ENCODE measurements at places on chromosomes 5 and 9.

DNA sequence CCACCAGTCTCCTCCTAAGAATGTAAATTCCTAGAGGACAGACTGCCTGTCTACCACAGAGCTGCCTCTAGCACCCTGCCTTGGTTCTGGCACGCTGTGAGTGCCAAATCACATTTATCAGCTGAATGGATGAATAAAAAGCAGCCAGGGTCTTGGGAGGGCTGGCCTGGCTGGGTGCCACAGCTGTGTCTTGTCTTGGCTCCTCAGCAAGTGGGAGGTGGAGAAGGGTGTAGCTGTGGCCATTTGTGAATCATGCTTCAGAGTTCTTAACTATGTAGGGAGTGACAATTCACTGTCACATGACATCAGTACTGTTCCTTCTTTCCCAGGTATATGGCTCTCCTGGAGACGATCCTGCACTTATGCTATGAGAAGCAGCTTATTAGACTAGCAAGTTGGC, 70.6 kb downstream of the DCP2 start:
- no peak for DNase-seq

DNA sequence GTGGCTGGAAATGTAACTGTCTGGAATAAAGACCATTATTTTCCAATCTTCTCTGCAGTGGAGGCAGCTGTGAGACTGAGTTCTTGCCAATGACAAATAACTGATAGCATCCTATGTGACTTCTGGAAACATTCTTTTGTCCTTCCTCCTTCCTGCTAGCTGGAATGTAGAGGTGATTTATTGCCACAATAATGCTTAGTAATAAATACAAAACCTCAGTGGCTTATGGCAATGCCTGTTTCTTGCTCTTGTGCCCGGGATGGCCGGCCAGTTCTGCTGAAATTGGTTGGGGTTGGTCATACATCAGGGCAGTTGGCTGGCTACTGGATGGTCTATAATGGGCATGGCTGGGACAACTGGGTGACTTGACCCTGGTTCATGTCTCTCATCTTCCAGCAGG, 12.2 kb upstream of the TEX48 start:
- peak; percentile 36 for DNase-seq

GRCh38 chr5:172090976-172091547, 84.6 kb upstream of the FBXW11 start:
- DNase-seq = no peak

DNA sequence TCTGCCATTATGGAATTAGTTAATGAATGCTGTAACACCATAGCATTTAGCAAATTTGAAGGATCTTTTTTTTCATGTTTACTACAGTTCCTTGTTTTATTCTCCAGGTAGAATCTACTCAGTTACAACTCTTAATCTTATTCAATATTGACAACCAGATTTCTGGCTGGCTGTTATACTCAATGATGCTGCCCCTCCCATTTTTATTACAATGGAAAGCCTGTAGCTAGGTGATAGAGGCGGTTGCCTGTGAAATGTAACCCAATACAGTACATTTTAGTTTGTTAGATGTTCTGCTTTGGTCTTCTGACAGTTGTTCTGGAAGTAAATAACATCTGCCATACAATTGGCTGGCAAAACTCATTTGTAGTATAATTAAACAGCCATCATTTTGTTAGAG, 294.2 kb downstream of the DMRTA1 start:
- DNase-seq = no peak

- no peak for DNase-seq
Measured at GRCh38 chr5:176781054-176781375, 29.3 kb upstream of the UNC5A start.

GRCh38 chr9:107710546-107710945, 221.0 kb upstream of the KLF4 start:
- DNase-seq = no peak

DNA sequence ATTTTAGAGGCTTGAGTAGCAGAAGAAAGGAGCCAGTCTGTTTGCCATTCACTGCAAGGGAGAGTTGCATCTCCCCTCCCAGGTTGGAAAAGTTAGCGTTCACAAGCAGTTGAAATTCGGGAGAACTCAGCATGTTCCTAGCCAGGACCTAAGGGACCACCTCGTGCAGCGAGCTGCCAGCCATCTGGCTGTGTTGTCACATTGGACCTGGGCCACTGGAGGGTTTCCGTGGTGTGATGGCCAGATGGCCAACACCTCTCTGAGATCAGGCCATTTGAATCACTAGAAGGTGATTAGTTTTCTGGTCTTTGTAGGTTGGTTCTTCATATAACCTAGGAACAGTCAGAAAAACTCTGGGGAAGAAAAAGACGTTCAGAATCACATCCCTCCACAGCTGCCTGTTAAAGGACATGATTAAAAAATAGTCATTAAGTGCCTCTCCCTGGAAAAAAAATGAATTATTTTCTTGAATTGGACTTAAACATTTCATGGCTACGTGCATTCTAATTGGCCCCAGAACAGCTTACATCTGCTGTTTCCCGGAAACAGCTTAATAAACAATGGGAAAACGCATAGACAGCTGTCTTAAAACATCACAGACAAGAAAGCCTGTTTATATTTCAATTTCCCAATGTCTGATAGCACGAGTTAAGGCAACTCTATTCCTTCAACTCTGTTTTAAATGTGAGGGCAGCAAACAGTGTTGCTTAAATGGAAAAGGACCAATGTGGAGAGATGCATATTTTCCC, 303.9 kb downstream of the TENT4A start:
- no peak for DNase-seq

DNA sequence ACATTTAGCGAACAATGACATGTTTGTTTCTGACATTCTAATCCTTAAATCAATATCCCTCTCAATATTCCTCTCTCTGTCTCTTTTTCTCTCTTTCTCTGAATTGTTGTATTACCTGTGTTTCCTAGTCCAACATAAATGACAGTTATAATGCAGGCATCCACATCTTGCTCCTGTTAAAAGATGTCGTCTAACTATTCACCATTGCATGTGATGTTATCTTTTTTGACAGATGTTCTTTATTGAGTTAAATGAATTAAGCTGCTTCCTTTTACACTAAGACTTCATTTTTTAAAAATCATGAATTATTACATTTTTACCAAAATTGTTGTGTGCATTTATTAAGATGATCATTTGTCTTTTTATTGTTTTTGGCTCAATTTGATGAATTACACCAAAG, 527.5 kb downstream of the PRR16 start:
- DNase-seq = no peak

- DNase-seq = no peak
Measured at GRCh38 chr5:114325541-114325940, 36.3 kb upstream of the KCNN2 start.

GRCh38 chr5:74977471-74977870, 74.9 kb downstream of the GCNT4 start:
- DNase-seq = no peak

DNA sequence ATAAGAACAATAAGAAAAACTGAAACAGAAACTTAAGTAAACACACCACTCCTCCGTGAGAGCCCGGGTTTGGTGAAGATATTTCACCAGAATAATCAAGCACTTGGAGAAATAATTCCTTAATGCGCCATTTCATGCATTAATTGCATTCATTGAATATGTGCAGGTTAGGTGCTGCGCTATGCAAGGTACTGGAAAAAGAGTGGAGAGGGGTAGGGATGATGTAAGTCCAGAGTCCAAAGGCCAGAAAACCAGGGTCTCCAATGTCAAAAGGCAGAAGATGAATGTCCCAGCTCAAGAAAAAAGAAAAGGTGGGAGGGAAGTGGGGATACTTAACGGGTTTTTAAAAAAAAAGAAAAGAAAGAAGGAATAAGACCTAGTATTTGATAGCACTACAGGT, 669 bp upstream of the ZFP37 start:
- no peak for DNase-seq

DNA sequence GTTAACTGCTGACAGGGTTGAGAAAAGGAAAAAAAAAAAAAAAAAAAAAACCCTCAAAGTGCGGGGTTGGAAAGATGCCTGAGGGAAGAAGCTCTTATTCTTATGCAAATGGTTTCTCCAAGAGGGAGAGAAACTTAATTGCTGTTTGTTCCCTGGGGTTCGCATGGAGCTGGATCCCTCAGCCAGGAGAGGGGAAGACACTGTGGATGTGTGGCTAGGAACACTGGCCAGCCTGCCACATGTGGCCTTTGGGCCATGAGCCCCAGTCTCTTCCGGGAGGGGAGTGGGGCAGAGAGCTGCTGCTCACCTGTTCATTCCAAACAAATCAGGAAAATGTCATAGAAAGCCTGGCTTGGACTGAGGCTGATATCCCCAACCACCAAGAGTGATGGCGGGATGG, 9.4 kb upstream of the SCGB3A2 start:
- DNase-seq = no peak

GRCh38 chr5:111345731-111346130, 121.5 kb downstream of the CAMK4 start:
- no peak for DNase-seq

DNA sequence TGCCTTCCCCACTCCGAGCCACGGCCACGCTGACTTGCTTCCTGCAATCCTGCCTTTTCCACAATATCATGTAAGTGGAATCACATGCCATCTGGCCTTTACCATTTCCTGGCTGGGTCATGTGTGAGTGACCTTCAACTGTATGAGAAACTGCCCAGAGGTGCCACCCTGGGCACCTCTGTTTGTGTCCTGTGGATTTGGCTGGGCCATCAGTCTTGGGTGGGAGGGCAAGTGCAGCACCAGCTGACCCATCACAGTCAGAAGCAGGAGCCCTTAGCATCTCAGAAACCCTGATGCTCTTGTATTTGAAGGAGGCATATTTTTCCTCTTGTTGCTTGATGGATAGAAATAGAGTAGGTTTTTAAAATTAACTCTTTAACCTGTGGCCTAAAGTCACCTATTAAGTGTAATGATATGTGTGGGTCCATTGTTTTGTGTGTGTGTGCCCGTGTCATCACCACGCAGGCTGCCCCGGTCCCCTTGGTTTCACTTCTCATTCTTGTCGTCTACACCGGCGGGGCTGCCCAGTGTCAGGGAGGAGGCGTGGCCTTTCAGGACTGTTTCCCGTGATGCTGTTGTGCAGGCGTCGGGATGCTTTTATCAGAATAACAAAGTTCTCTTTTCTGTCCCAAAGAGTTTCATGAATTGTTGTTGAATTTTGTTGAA, 52.1 kb upstream of the CACNA1B start:
- DNase-seq = no peak

DNA sequence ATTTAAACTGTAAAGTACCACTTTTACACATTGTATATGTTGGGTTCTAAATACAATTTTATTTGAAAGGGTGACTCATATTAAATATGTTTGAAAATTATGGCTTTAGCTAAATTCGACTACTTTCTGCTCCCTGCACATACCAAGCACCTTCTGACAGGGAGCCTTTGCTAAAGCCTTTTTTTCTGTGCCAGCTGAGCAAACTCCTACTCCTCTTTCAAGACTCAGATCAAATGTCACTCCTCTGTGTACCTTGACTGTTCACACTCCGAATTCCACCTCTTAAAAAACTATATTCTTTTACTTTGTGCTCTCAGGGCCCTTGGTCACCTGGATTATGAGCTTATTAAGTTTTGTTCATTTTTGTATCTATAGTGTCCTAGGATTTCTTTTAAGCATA, 6.5 kb upstream of the OXCT1 start:
- DNase-seq = peak; percentile 30

All from T47D (cell line).